ENCODE measurements at places on chromosomes 12 and 14.

GRCh38 chr14:49908433-49908782, 15.5 kb downstream of the ARF6 start:
- DNase-seq = no peak

DNA sequence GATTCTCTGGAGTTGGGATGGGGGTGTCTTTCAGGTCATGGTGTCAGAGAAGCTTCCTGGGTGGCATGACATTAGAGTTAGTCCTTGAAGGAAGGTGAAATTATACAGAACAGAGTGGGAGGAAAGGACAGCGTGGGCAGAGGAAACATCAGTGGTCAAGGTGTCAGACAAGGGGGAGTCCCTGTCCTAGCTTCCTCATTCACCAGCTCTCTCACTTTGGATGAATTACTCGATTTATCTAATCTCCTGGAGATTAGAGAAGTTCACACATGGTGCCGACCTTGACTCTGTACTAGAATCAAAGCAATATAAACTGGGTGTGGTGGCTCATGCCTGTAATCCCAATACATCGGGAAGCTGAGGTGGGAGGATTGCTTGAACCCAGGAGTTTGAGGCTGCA, 492.9 kb downstream of the VRK1 start:
- DNase-seq = no peak

GRCh38 chr12:112598626-112599025, 179.9 kb downstream of the PTPN11 start:
- DNase-seq = no peak

GRCh38 chr12:12817616-12818015, 4.5 kb downstream of the DDX47 start:
- DNase-seq = no peak

DNA sequence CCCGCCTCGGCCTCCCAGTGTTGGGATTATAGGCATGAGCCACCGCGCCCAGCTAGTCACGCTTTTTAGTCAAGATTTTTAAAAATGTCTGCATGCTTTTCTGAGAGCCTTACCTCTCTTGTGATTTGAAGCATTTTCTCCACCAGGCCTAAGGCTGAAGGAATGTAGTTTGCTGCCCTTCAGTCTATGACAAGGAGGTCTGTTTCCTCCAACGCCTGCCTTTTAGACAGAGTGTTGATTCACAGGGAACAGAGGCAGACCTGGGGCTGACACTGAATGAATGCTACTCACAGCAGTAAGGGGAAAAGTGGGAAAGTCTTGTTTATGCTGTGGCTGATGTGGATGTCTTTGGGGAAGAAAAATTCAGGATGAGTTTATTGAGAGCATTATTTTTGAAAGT, 27.2 kb upstream of the MDM2 start:
- no peak for DNase-seq

DNA sequence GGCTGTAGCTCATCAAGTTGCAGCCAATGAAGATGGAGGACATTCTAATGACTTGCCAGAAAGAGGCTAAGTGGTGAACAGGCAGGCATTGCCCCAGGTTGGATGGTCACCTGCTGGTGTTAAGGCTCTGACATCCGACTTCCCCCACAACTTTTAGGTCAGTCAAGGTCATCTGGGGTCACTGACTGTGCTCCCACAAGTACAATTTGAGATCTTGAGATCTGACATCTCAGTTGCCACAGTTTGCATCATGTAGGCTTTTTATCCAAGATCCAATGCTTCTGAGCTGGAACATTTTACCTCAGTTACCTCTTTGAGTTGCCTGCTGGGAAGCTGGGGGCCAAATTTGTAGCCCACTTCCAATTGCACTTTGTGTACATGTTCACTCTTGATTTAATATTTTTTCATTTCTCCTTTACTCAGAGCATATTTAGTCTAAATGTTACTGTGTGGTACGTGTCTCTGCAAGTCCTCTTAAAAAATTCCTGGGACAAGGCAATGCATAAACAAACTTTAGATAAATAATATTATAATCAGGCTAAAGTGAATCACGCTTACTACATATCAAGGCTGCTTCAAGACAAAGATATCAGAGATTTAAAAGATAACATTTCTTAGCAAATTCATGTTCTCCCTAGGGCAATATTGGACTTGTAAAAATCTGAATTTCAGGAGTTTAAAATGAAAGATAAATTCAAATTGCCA, 61.4 kb downstream of the SEL1L start:
- no peak for DNase-seq

GRCh38 chr12:1590221-1590979, 4.0 kb downstream of the FBXL14 start:
- DNase-seq = peak; percentile 24

GRCh38 chr14:89164168-89165073, 252.6 kb downstream of the FOXN3 start:
- no peak for DNase-seq

GRCh38 chr14:29458547-29458946, 469.1 kb downstream of the PRKD1 start:
- DNase-seq = no peak

GRCh38 chr14:26935733-26936132, 337.9 kb upstream of the NOVA1 start:
- no peak for DNase-seq

GRCh38 chr14:105065280-105066228, at the start of gene GPR132:
Gene GPR132 (minus strand): TSS chr14:105065430. CDS start chr14:105055420, 10,010 bp downstream.
- DNase-seq = peak; percentile 76

GRCh38 chr12:54975272-54975671, 9.3 kb downstream of the TESPA1 start:
- DNase-seq = no peak

GRCh38 chr14:31501870-31502269, 14.0 kb upstream of the GPR33 start:
- DNase-seq = no peak

DNA sequence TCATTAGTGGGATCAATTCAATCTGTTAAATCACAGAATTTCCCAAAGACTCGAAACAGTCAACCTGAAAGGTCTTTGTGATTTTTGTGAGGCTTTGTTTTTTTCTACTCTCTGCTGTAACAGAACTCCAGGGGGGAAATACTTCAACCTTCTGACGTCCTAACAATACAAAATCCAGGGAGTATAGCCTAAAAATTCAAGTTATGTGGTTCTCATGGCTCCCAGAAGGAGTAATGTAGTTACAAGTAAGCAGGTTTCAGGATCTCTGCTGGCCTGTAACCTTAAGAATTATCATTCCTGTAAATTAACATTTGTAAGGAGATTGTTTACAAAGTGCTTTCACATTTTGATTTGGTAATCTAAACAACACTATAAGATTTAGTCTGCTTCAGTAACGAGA, 39.9 kb downstream of the VEZT start:
- no peak for DNase-seq

DNA sequence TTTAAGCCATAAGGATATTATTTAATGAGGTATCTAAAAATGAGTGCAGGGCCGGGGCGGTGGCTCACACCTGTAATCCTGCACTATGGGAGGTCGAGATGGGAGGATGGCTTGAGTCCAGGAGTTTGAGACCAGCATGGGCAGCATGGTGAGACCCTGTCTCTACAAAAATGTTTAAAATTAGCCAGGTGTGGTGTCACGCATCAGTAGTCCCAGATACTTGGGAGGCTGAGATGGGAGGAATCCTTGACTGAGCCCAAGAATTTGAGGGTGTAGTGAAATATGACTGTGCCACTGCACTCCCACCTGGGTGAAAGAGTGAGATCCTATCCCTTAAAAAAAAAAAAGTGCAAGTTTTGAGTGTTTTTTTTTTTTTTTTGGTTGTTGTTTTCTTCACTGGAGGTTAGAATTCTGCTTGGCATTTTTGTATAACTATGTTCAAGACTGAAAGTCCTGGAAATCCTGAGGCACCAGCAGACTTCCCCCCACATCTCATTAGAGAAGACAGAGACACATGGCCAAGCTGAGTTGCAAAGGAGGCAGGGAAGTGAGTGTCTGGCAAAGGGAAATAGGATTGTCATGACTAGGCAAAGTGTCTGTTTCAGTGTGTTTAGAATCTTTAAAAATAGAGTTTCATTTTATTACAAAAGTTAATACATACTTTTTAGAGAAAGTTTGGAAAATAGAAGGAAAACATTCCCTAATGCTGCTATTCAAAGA, 53.5 kb upstream of the DUSP6 start:
- no peak for DNase-seq

- no peak for DNase-seq
Measured at GRCh38 chr12:107031061-107031460, 44.1 kb upstream of the MTERF2 start.

DNA sequence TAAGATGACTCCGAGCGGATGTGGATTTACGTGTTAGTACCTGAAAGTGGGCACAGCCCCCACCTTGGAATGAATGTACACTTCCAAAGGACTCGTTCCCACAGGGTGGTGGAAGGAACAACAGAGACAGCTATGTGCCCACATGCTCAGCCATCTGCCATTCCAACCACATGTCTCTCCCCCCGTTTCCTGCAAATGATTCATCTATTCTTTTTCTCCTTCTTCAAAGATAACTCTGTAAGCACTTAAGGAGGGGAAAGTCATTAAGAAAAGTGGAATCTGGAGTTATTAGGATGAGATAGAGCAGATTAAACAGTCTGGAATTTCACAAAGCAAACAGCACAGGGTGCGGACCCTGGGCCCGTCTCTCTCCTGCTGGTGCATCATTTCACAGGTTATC, 18.5 kb upstream of the DUSP6 start:
- DNase-seq = no peak

GRCh38 chr12:67807814-67808213, 159.3 kb downstream of the DYRK2 start:
- no peak for DNase-seq

DNA sequence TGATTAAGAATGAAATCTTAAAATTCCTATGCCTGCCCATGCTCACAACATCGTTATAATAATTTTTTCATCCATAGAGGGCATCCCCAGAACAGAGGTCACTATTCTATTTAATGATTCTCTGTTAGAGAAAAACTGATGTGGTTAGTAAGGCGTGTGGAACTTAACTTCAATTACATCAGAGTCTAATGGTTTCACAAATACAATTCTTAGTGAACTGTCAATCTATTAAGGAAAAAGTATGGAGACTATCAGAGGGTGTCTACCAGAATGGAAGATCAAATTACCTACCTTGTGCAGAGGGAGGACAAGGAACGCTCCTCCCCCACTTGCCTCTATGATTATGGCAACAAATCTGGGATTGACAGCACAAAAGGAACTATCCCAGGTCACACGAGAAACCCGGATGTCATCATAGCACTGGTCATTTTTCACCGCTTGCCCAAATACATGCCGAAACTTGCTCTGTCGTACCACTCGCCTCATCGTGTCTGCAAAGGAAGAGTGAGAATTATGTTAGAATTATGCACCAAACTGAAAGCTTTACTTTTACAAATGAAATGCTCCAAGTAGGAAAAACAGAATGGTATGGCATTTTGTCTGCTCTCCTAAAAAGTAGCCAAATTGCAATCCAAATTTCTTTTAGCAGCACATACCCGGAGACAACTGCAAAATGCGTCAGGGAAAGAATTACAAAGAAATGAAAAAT, 30.3 kb downstream of the CORO1C start:
- DNase-seq = no peak

DNA sequence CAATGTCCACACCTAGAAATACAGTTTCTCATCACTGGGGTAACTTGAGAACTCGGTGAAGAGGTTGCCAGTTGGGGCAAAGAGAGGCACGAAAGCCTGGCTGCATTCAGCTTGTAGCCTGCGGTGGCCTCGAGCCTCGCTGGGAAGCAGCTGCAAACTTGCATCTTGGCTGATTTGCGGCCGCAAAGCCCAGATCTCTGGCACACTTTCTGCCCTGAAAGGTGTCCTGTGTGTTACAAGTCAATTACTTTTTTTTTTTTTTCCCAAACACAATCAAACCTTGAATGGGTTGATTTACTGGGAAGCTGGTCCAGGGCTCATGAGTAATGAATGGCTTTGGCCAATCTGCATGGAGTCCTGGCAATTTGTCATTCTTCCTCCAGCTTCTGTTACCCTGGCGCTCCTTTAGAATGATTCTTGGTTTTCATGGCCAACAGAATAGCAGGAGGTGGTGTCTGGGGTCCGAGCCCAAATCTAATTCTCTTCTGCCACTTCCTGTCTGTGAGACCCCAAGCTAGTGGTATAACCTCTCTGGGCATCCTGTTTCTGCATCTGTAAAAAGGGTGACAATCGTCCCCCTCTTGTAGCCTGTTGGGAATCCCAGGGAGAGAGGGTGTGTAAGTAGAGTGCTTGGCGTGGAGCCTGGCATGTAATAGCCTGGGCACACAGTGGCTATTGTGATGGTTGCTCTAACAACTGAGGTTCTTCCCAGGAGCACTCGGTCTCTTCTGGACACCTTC, 6.7 kb downstream of the BCL7A start:
- DNase-seq = no peak

- no peak for DNase-seq
Measured at GRCh38 chr12:54661048-54661447, 12.9 kb upstream of the DCD start.

DNA sequence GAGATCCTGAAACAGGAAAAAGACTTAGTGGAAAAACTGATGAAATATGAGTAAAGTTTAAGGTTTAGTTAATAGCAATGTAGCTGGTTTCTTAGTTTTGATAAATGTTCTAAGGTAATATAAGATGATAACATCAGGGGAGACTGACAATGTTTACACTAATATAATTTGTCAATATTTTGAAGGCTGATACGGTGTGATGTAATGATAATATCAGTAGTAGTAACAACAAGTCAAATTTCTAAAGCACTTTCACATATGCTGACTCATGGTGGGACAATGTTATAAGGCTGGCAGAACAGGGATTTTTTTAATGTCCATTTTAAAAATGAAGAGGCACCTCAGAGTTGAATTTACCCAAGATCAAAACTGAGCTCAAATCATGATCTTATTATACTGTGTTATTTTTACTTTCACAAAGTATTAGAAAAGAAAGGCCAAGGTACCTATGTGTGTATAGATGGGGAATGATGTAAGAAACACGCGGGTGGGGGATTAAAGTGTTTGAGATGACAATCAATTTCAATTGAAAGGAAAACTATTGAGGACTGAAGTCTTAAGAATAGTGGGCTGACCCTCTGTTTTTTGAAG, 2.4 kb upstream of the FLRT2 start:
- no peak for DNase-seq

- DNase-seq = no peak
Measured at GRCh38 chr12:62738616-62739015, 196.3 kb downstream of the PPM1H start.

All from transverse colon (tissue), 4 donors.